WTC11 (cell line): ENCODE measurements at places on chromosomes 3 and 15.
A peak's percentile ranks its signal among the peaks of the same experiment; 100 is the strongest.

- no peak for DNase-seq
Observed at GRCh38 chr3:7266551-7266950, 405.6 kb downstream of the GRM7 start.

DNA sequence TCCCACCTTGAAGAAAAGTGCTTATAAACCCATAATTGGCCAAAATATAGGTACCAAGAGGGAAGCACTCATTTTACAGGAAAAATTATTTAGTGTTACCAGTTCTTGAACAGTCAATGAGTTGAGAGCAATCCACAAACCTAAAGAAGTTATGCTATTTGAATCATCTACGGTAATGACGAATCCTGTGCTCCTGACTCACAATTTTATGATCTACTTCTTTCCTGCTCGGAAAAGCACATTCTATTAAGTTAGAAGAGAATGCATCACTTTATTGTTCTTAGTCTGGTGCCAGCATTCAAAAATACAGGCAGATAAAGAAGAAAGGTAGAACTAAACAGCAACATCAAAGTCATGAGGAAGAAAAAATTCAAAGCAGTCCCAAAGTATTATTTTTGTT lies 33.2 kb downstream of the CHRM5 start:
- no peak for DNase-seq

DNA sequence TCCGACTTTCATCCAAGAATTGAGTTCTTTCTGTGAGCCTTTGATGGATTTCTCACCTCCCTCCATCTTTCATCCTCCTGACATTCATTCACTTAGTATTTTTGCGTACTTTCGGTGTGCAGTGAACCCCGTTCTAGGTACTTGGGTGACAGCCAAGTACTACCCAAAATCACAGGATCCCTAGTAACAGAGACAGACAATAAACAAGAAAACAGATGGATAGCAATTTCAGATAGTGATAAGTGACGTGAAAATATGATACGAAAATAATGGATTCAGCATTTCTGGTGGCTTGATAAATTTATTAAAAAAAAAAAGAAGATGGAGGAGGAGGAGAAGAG lies 264 bp upstream of the CMTM6 start:
- DNase-seq = no peak

GRCh38 chr15:58065445-58066041 lies at the start of gene ALDH1A2:
Gene ALDH1A2, minus strand, starts transcription at chr15:58065711. Its CDS starts 61 bp downstream, at chr15:58065650.
- peak; percentile 50 for DNase-seq

- no peak for DNase-seq
Observed at GRCh38 chr3:48478626-48479555, 25.1 kb downstream of the SHISA5 start.

DNA sequence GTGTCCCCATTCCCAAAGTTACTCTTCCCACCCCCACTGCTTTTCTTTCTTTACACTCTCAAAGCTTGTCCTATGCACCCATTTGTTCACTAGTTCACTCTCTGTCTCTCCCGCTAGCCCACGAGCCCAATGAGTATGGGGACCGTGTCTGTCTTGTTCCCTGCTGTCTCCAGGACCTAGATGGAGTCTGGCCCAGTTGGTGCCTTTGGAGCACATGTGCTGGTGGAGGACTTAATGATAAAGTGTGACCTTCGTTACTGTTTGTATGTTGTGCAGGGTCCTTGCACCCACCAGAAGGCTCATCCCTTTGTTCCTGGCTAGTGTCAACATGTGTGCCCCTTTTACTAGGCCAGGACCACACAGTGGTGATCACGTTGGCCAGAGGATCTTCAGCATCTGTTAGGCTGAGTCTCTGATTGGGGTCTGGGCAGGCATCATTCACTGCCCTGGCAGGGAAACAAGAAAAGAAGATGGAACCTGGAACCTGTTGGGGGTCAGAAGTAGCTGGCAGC lies 7.4 kb downstream of the CISH start:
- no peak for DNase-seq

DNA sequence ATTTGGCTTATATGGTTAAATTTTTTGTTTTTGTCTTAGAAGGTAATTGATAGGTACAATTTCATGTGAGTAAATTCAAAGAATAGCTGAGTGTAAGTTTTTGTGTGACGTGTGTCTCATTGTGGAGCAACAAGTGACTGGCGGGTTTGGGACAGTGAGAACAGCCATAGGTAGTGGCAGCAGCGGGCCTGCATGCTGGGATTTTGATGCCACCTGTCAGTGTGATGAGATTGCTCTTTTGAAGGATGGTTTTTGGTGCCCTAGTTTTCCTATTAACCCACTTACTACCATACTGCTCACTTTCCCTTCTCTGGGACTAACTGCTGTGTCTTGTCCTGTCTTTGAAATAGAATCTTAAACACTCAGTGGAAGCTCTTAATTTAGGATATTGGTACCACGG lies 522.6 kb downstream of the NAALADL2 start:
- DNase-seq = no peak
